Testis (tissue), 5 donors: ENCODE measurements at places on chromosomes 1 and 21. TPM values are rescaled to one million over a fixed set of nuclear protein-coding genes. Genes with fewer than 3 reads are reported as not detected.

- H3K4me3 ChIP-seq, result no peak overlapping the region
- DNase-seq, result no peak
- H3K4me1 ChIP-seq, result no peaks in the 10 kb centered on the region
- no peaks in the 10 kb centered on the region for H3K36me3 ChIP-seq
- H3K27ac ChIP-seq, result no peak overlapping the region
Measured at GRCh38 chr21:35582731-35583130, 477.6 kb downstream of the SETD4 start.

- no peak overlapping the region for H3K4me3 ChIP-seq
- no peaks in the 10 kb centered on the region for H3K27me3 ChIP-seq
- no peaks in the 10 kb centered on the region for H3K36me3 ChIP-seq
- H3K27ac ChIP-seq, result no peak overlapping the region
- DNase-seq, result peak; percentile 89
Measured at GRCh38 chr1:98048244-98048643, 127.4 kb upstream of the DPYD start.

DNA sequence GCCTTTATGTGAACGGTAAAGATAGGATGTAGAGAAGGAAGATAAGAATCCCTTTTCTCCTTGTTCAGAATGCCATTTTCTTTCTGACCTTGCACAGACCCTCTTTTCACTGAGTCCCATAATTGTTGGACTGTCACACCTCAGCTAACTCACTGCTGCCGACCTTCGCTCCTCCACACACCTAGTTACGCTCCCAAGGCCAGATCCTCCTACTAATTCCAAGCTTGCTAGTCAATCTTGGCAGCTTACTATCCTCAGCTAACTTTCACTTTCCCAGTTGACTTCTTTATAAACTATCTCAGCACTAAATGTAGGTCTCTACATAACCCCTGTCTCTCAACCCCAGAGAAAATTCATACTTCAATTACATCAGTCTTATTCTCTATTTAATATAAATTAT, 471.8 kb upstream of the PRMT6 start:
- no peaks in the 10 kb centered on the region for H3K27me3 ChIP-seq
- H3K27ac ChIP-seq, result no peak overlapping the region
- no peaks in the 10 kb centered on the region for H3K4me1 ChIP-seq
- H3K4me3 ChIP-seq, result no peak overlapping the region
- no peak for DNase-seq
- no peaks in the 10 kb centered on the region for H3K36me3 ChIP-seq

DNA sequence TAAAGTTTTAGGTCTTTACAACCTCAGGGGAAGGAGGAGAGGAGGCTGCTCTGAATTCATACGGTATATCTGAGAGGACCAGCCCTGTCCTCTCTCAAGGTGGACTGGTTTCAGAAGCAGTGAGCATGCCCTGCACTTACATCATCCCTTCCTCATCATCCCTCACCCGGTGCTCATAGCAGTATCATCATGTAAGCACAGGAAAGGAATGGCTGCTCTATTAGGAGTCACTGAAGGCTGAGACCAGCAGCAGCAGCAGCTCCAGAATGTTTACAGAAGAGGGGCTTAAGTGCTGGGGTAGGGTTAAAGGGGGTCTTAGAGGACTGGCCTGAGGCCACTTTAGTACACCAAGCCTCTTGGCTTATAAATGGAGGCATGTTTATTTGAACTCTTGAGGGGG, 185.9 kb downstream of the AK5 start:
- no peaks in the 10 kb centered on the region for H3K4me1 ChIP-seq
- no peak overlapping the region for H3K27ac ChIP-seq

LORICRIN gene
- 0.25 TPM for total RNA-seq

- peaks cover 29% of the 10 kb centered on the region for H3K4me1 ChIP-seq
- no peaks in the 10 kb centered on the region for H3K27me3 ChIP-seq
- peak; percentile 93 for DNase-seq
- peak overlapping the region; percentile 68 for H3K27ac ChIP-seq
- peak overlapping the region; percentile 70 for H3K4me3 ChIP-seq
Measured at GRCh38 chr1:12619792-12620487, 1.9 kb upstream of the DHRS3 start.
